Right forelimb (tissue), 1 donor: ENCODE measurements at places on chromosomes 2 and 18.

GRCh38 chr2:20676353-20677215, 9.6 kb downstream of the GDF7 start:
- DNase-seq = no peak

DNA sequence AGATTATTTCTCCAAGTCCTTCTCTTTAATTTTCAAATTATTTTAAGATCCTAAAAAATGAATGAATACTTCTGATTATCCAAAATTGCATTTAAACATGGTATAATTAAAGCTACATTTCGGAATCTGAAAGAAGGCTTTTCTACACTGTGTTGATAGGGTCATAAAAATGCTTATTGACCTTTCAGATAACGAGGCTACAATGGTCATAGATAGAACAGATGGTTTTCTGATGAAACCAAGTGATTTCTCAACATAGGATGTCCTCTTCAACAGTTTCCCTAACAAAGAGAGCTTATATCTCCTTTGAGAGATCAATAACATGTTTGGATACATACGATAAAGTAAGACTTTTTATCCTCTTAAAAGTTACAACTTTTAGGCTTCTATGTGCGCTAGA, 201.1 kb downstream of the PTH2R start:
- DNase-seq = no peak

DNA sequence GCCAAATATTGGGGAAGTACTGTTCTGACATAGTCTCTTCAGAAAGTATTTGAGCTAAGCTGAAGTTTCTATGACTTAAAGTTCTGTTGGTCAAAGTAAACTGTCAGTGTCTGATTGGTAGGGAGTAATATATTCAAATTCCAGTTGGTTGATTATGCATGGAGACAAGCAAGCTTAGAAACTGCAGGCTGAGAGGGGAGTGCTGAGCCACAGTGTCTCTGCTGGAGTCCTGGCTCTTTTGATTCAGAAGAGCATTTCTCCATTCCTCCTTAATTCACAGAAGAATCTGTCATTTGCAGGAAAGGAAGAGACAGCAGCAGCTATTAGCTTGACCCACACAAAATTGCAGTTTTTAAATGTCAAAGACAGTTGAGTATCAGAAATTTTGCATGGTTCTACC, 201.4 kb upstream of the TMEM200C start:
- no peak for DNase-seq

- peak; percentile 49 for DNase-seq
Observed at GRCh38 chr2:71788186-71788525, 334.8 kb downstream of the DYSF start.

- no peak for DNase-seq
Observed at GRCh38 chr18:25365242-25365641, 13.3 kb upstream of the ZNF521 start.

- no peak for DNase-seq
Observed at GRCh38 chr2:237192881-237193280, 107.2 kb downstream of the COPS8 start.

DNA sequence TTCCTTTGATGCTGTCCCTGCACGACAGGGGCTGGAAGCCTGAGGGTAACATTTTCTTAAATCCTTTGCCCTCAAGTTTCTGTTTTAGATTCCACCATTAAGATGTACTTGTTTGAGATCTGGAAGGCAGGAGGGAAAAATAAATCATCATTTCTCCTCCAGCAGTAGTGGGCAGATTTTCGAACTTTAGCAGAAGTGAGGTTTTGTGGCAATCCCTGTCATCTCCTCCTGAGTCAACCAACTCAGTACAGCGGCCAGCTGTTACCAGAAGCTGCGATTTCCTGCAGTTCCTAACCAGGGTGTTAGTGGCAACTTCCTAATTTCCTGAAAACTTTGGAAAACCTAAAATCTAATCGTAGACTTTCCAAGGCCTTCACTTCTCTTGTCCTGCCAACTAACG, 517.2 kb upstream of the ACVR2A start:
- no peak for DNase-seq

- DNase-seq = no peak
Observed at GRCh38 chr2:5549771-5550170, 142.4 kb upstream of the SOX11 start.

DNA sequence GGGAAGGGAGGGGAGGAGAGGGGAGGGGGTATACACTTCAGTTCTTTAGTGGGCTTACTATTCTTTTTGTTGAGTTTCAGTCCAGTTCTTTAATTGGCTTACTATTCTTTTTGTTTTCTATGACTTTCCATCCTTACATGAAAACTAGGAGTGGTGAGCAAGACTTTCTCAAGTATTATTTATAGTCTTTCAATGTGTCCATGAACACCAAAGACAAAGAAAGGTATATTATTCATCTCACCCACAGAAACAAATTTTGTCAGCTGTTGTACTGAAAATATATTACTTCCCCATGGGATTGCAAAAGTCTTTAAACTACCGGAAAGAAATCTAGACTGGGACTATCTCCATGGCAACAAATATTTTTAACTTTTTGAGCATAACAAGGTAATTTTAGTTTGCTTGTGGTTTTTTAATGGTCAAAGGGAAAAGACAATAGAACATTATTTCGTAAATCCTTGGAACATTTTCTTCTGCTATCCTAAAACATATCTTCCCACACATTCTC, 17.6 kb downstream of the ADAM17 start:
- no peak for DNase-seq

GRCh38 chr2:173300458-173300857, 54.2 kb upstream of the CDCA7 start:
- DNase-seq = no peak

GRCh38 chr2:113278742-113279139, at the start of gene PAX8:
Gene PAX8, minus strand, starts transcription at chr2:113278921. Its CDS starts 527 bp downstream, at chr2:113278394.
- DNase-seq = no peak

GRCh38 chr2:46555646-46556234, 76.4 kb downstream of the TMEM247 start:
- DNase-seq = no peak

- DNase-seq = no peak
Observed at GRCh38 chr2:85611217-85611704, 605 bp downstream of the C2orf68 start.

DNA sequence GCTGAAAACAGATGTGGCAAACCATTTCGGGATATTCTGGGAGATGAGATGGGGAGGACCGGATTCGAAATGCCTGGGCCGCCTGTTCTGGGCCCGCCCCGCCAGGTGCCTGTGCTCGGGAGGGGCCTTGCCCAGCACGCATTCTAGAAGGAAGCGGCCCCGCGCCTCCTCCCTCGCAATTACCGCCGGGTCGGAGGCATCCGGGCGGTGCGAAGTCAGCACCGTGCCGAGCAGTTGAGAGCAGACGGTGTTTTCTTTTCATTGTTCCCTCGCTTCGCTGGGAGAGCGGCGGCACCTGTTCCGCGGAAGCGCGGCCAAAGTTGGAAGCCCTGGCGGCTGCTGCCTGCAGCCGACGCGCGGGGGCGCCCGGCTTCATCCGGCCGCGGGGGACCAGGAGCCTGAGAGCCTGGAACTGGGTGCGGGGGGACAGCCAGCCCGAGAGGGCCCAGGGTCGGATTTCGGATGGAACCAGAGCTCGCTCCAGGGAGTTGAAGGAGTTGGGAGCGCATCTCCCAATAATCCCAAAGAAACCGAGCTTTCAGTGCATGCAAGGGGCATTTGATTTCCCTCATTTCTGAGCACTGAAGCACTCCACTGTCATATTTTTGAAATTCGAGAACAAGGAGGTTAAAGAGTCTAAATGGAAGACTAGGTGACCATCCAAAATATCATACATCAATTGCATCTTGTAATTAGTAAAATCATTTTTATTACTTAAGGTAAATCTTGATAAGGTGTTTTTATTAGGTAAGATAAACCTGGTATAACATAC, 241.8 kb upstream of the RAB12 start:
- DNase-seq = peak; percentile 65

GRCh38 chr2:20208476-20208859, 16.5 kb downstream of the SDC1 start:
- no peak for DNase-seq

- no peak for DNase-seq
Observed at GRCh38 chr2:47232738-47233415, 77.8 kb upstream of the STPG4 start.

- no peak for DNase-seq
Observed at GRCh38 chr2:188475945-188476344, 184.3 kb downstream of the GULP1 start.

DNA sequence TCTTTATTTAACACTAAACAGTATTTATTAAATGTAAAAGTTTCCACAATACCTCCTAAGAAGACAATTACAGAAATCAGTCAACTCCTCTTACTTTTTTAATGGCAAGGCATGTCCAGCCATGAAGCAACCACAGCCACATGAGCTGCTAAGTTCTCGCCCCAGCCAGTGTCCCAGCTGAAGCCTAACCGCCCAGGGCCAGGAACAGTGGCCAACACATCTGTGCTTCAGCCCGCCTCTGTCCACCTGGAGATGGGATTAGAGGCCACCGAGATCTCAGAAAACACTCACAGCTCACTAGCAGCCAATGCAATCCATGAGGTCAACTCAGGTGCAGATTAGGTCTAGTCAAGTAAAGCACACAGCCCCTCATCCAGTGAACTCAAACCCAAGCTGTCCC, 40.2 kb downstream of the PID1 start:
- no peak for DNase-seq

DNA sequence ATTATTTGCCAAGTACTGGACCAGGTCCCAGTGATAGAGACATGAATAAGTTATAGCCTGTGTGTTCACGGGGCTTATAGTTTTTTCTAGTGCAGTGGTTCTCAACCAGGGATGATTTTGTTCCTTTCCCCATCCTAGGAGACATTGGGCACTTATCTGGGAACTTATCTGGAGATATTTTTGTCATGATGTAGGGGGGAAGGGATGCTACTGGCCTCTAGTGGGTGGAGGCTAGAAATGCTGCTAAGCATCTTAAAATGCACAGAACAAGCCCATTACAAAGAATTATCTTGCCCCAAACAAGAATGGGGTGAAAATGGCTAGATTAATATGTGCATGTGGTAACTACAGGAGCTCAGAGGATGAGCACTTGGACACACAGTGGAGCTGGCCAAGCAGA, 75.2 kb downstream of the KLHL29 start:
- DNase-seq = no peak

DNA sequence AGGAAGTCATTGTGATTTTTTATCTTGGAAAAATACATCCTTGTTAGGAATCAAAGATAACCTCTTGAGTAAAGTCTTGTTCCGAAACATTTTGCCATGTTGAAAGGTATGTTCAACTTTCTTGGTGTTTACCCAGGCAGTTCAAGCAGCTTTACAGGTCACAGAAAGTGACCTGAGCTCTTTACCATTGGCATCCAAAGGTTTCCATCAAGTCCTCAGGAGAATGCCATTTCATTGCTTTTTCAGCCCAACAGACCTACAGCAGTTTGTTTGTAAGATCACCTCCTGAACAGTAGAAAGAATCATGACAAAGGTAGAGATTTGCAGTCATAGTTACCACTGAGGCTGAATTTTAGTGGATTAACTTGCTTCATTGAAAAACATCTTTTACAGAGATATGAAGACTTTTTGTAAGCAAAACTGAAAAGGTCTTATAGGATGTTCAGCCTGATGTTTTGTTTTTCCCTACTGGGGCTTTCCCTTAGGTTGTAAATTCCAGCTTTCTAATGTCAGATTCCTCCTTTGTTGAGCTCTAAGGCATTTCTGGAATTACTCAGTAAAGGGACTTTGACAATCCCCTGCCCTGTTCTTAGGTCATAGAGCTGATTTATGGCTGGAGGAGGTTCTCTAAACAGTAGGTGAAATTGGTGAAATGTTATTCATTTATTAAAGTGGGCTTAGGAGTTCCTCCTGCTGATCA, 236.8 kb upstream of the RBMS1 start:
- DNase-seq = no peak

GRCh38 chr2:98776136-98776535, 45.2 kb upstream of the MGAT4A start:
- no peak for DNase-seq

DNA sequence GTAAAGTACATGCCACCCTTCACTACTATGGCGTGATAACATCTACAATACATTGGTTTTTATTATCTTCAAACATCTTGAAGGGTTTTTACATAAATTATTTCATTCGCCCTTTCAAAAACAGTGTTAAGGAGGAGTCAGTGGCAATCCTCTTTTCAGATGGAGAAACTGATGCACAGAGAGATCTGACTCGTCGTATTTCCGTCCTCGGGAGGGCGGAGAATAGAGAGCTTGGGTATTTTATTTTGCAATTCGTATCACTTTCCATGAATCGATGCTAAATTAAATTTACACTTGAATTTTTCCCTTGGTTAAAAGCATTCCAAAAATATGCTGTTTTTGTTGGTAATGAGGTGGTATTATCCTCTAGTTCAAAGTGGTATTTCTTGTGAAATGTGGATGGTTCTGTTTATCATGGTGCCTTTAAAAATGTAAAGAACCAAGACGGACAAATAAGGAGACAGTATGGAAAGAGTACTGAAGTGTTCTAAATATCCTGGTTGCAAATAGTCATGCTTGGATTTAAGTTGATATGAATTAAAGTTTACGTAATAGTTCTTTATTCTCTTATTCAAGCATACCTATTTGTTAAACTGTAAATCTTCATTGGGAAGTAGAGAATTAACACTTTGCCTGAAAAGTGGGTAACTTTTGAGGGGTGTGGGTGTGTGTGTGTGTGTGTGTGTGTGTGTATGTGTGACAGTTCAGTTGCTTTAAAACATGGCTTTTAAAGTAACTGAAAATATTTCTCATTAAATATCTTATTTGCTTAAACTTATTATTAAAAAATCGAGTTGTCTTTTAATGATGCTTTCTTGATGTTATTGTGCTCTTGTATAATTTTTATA, 5.6 kb downstream of the PHLPP1 start:
- no peak for DNase-seq

DNA sequence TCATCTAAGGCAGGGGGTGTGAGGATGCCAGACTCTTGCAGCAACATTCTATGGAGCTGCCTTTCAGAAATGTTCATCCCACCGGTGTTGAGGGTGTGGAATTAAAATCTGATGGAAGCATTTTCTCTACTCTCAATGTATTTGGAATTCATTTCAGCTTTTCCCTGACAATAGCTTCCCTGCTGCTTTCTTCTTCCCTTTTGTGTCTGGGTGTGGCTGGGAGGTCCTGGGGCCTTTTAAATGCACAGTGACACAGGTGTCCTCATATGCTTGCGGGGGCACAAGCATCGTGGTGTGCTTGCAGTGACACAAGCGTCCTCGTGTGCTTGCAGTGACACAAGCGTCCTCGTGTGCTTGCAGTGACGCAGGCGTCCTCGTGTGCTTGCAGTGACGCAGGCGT, 43.4 kb upstream of the ASB18 start:
- no peak for DNase-seq

GRCh38 chr2:138447889-138448570, 53.5 kb upstream of the SPOPL start:
- no peak for DNase-seq

GRCh38 chr2:203453858-203454451, 81.1 kb downstream of the RAPH1 start:
- no peak for DNase-seq

- DNase-seq = no peak
Observed at GRCh38 chr2:166764216-166764615, 124.1 kb upstream of the XIRP2 start.

- DNase-seq = no peak
Observed at GRCh38 chr2:64731746-64732145, 78.0 kb upstream of the SERTAD2 start.

GRCh38 chr2:96955762-96956161, 30.6 kb downstream of the FAM178B start:
- no peak for DNase-seq

- DNase-seq = no peak
Observed at GRCh38 chr2:43273529-43273928, 47.1 kb upstream of the ZFP36L2 start.

GRCh38 chr18:961644-962355, 57.1 kb downstream of the ADCYAP1 start:
- DNase-seq = peak; percentile 61

GRCh38 chr2:177908824-177909223, 163.8 kb downstream of the PDE11A start:
- DNase-seq = no peak

- DNase-seq = no peak
Observed at GRCh38 chr2:197800091-197800490, 4.3 kb upstream of the PLCL1 start.
